ENCODE measurements at places on chromosomes 6 and 20. TPM values are rescaled to one million over a fixed set of nuclear protein-coding genes. Genes with fewer than 3 reads are reported as not detected.

REV3L gene
- 23.0 TPM for total RNA-seq

CASP8AP2 gene
- total RNA-seq, result 11.3 TPM

PRDM13 gene
- not detected for total RNA-seq

EFCAB8 gene
- not detected for total RNA-seq

ARMC12 gene
- total RNA-seq, result 2.6 TPM

PPP1R16B gene
- total RNA-seq, result not detected

QRSL1 gene
- total RNA-seq, result 16.4 TPM

DNAJC5 gene
- total RNA-seq, result 38.1 TPM

DNA sequence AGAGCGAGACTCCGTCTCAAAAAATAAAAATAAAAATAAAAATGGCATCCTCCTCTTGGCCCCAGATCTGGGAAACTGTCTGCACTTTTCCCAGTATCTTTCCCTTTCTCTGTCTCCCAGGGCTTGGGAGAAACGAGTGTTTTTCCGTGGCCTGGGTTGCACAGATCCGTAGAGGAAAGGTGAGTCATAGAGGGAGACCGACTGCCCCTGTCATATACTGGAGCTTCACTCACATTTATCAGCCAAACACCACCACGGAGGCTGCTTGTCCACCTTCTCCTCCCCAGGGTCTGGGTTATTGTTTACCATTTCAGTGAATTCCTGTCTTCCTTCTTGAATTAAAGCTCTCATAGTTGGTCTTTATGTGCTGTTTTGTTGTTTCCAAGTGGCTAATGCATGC, 31.9 kb upstream of the EIF2S2 start:
- DNase-seq, result peak; percentile 14

GRCh38 chr20:48463916-48464315, 363.9 kb downstream of the PREX1 start:
- no peak for DNase-seq

DNA sequence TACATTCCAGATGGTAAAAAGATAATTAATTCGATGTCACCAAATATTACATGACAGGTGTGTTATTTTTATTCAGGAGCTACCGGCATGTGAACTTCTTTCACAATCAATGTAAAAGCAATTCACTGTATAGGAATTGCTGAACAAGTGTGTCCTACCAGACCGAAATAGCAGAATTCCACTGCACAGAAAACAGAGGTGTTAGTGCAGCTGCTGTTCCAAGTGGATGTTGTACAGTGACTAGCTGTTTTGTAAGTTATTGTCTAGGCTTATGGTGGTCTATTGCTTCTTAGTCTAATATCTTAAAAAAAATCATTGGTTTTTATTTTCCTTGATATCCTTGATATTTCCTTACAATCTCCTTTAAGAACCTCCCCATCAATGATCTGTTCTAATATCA, 107.4 kb downstream of the COL19A1 start:
- DNase-seq, result no peak

- peak; percentile 81 for DNase-seq
Measured at GRCh38 chr20:45933266-45934045, 1.0 kb upstream of the PCIF1 start.

DNA sequence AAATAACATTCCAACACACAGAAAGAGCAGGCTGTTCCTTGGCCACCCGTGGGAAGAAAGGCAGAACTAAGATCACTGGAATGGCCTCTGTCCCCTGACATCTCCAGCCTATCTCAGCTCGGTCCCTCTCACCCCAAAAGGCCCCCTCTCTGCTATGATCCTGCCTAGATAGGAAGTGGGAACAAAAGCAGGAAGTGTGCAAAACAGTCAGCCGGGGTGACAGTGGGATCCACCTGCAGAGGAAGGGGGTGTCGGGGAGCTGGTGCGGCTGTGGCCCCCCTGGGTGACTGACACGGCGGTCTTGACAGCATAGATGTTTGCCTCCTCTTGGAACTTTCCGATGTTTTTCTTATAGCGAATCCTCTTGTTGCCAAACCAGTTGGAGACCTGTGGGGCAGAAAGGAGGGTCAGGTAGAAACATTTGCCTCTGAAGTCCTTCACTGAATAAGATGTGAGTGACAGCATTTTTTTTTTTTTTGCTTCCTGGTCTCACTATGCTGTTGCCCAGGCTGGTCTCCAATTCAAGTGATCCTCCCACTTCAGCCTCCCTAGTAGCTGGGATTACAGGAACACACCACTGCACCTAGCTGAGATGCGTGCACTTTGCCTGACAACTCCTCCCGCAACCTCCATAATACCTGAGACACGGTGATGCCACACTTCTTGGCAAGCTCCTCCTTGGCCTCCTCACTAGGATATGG, 2.8 kb downstream of the PBX2 start:
- DNase-seq, result no peak

- no peak for DNase-seq
Measured at GRCh38 chr6:135449246-135449645, 48.3 kb downstream of the AHI1 start.

DNA sequence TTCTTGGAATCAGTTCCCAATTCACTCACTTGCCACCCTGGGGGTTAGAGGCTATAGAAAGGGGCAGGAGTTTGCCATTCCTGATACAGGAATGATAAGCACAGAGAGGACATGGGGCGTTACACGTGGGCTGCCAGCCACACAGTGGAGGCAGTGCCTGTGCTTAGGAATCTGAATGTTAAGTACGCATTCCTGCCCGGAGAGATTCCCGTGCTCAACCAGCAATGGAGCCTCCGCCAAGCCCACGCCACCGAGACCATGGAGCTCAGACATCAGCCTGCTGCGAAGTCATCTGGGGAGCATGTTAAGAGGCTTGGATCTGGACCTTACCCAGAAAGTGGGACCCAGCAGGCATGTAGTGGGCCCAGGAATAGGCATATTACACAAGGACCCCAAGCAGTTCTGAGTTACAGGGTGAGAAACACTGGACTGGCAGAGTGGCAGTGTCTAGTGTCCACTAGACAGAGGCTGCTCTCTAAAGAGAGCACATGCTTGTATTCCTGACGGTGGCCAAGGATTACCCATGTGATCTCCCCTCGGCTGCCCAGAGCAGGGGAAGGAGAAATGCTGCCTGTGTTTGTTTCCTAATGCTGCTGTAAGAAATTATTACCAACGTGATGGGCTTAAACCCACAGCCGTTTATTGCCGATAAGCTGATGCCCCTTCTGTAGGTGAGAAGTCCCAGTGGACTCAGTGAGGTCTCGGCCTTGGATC, 138.2 kb downstream of the BMP7 start:
- DNase-seq, result no peak

DNA sequence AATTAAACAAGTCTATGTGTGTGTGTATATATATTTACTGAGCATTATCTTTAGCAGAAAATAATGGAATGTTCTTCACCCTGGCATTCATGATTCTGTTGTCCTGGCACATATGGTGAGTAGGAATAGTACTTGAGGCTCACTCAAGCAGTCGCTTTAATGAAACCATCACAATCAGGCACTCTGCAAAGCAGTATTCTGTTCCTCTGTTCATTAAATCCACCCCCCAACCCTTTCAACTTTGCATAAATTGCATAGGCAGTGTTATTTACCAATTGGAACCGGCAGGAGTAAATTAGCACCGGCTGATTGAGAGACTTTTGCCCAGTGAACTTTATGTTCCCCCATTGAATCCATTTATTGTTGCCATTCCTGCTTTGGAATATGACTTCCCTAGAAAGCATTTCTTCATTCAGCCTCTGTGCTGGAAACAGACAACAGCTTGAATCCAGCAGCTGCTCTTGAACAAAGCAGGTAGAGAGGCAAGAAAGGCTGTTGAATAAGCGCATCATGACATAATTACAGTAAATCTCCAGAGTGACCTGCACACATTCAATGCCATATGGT, 268.0 kb upstream of the RNF217 start:
- DNase-seq, result no peak

DNA sequence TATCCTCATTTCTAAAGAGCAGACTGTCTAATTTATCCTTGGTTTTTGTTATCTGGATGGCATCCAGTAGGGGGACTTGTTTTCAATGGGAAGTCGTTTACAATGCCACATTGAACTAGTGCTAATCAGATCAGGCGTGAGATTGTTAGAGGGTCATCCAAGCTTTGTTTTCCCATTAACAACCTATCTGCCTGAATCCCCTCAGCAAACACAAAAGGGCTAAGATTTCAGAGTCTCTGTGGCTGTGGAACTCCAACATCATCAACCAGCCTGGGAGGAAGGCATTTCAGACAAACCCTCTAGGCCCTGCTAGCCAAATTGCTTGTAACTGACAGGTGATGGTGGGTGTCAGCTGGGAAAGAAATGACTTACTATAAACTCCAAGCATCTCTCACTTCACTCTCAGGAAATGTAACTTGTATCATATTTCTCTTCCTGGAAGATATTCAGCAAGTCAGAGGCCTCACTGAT, 47.7 kb downstream of the COL19A1 start:
- DNase-seq, result no peak

GRCh38 chr6:168051648-168052047, 27.4 kb downstream of the FRMD1 start:
- DNase-seq, result no peak

DNA sequence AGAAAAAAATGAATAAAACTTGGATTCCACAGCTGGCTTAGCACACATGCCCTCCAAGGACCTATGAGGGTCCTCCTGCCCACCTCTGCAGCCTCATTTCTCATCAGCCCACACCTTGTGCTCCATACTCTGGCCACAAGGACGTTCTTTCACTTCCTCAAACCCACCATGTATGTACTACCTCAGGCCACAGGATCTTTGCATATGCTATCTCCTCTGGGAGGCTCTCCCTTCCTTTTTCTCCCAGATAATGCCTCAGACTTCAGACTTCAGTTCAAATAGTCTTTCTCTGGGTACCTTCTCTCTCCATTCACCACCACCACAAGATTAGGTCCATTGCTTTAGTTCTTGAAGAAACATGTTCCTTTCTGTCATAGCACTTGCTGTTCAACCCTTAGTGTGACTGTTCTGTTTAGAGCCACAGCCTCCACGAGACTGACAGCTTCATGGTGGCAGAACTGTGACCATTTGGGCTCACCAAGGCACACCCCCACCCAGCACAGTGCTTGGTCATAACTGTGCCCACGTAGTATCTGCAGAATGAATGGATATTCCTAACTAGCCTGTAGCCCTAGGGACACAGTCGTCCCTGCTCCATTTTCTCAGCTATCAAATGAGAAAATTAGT, 146.7 kb upstream of the LRFN2 start:
- DNase-seq, result no peak

DNA sequence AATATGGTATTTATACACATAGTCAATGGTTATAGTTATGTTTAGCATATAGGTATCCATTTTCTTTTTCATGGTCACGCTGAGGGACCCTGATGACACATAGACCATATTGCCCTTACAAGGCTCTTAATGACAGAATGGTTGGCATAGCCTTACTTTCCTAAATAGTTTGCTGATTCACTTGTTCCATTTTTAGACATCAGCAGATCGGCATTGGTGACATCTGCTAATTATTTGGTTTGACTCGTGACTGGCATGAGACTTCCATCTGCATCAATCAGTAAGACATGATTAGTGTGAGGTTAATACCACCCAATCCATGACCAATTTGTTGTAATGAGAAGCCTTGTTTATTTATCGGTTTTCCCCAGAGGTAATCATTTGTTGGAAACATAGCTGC, 309.7 kb downstream of the ALDH8A1 start:
- no peak for DNase-seq

- DNase-seq, result no peak
Measured at GRCh38 chr6:37784585-37784967, 35.0 kb upstream of the ZFAND3 start.

- DNase-seq, result no peak
Measured at GRCh38 chr6:137957471-137957870, 90.4 kb downstream of the TNFAIP3 start.

DNA sequence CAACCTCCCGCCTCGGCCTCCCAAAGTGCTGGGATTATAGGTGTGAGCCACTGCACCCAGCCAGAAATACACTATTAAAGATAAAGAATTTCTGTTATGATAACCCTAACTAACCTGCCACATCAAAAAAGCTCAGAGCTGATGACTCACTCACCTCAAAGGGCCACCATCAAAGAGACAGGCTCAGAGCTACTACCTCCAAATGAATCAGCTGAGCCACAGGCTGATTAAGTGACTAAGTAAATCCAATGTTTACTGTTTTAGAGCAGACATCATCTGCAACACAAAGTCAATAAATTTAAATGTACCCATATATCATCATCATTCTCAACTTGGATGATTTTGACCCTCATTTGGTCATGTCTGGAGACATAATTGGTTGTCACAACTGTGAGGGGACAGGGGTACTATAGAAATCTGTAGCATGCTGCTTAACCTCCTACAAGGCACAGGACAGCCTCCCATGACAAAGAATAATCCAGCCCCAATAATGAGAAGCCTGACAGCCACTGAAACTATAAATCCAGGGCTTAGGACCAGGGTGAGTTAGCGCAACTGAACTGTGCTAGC, 106.5 kb downstream of the ATP9A start:
- DNase-seq, result peak; percentile 41

DNA sequence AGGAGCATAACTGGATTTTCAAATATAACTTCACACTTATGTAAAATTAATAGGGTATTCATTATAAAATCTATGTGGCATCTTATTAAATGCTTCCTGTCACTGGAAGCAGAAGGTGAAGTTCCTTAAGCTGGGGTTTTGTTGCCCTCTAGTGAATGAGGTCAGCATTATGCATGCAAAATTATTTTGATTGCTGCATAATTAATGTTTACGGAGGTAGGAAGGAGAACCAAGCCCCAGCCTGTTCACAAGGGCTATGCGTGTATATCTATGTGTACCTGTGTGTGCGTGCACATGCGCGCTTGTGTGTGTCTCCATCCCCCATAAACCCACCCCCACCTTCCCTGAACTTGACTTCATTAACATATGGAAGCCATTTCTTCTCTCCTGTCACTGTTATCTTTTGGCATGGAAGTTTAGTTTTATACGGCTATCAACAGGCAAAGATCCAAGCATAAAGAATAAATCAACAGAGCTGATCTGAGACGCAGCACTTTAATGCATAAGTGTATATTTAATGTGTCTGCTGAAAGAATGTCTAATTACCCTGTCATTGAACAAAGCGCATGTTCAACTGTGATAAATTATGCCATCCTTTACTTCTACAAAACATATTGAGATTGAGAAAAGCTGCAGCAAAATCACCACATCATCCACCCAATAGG, 90.2 kb upstream of the CDH4 start:
- DNase-seq, result no peak

GRCh38 chr6:80165819-80166218, 59.3 kb downstream of the BCKDHB start:
- no peak for DNase-seq

GRCh38 chr20:54619181-54619580, 143.8 kb downstream of the DOK5 start:
- peak; percentile 1 for DNase-seq

DNA sequence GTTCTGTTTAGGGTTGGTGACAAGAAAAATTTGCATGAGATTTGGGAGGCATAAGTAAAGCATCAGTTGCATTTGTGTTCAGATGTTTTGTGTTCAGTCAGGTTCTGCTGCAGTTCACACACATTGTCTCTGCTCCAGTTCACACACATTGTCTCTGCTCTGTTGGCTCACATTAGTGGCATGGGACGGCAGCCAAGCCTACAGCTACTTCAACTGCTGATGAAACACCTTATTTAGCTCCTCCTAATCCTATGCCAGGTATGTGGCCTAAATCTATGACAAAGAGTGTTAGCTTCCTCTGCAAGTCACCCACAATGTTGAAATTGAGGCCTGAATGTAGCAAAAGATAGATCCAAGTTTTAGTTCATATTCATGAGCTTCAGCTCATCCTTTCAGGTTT, 278.1 kb upstream of the SYNCRIP start:
- DNase-seq, result peak; percentile 55

- DNase-seq, result peak; percentile 51
Measured at GRCh38 chr6:139369568-139370282, 4.7 kb downstream of the CITED2 start.
